Heart right ventricle (tissue), 16 donors: ENCODE measurements at places on chromosomes 12 and 14. TPM values are rescaled to one million over a fixed set of nuclear protein-coding genes. Genes with fewer than 3 reads are reported as not detected.
A peak's percentile ranks its signal among the peaks of the same experiment; 100 is the strongest.

DNA sequence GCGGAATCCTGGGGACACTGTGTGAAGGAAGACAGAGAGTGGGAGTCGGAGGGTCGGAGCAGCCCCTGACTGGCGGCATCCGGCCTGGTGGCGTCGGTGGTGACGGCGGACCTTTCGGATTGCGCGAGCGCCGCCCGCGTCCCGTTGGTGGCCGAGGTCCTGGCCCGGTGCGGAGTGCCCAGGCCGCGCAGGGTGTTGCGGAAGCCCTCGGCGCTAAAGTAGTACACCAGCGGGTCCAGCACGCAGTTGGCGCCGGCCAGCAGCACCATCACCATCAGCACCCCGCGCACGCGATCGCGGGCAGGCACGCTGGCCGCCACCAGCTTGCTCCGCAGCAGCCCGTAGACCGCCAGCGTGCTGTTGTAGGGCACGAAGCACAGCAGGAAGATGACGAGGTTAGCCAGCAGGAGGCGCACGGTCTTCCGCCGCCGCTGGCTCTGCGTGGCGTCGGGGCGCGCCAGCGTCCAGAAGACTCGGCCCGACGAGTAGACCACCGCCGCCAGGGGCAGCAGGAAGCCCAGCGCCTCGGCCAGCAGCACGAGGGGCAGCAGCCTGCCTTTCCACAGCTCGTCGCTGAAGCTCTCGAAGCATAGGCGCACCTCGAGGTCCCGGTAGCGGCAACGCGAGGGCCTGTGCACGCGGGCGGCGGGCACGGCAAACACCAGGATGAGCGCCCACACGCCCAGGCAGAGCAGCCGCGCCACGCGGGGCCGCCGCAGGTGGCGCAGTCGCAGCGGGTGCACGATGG is 13.1 kb upstream of the CHD4 start:
- peak; percentile 72 for DNase-seq

CLEC2D gene
- 3.3 TPM for total RNA-seq

GRCh38 chr14:52380294-52380693 is 66.2 kb downstream of the PTGER2 start:
- DNase-seq = no peak

TSHR gene
- total RNA-seq = not detected

- DNase-seq = no peak
Observed at GRCh38 chr12:14873440-14874185, 12.0 kb downstream of the MGP start.

GRCh38 chr12:2925322-2925995 is 33.7 kb upstream of the TEAD4 start:
- DNase-seq = no peak

IGFBP6 gene
- total RNA-seq = 28.6 TPM

DNA sequence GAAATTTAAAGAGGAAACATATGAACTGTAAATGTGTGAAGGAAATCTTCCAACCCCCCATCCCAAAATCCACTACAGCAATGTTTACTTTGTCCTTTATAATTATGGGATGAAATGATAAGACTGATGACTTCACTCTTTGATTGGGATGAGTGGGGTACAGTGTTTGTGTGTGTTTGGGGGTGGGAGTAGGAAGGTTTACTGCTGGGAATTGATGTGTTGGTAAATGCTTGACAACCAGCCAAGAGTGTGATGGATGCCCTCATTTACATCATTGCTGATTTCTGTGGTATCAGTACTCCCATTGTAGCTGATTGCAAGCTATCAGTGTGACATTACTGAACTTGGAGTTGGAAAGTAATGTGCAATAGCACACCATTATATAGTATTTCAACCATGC is 90.9 kb downstream of the KCNMB4 start:
- DNase-seq = no peak

GRCh38 chr12:51496895-51497294 is 72.3 kb downstream of the SLC4A8 start:
- no peak for DNase-seq

EFS gene
- 2.4 TPM for total RNA-seq

RILPL1 gene
- 132 TPM for total RNA-seq
